ENCODE measurements at places on chromosomes 12 and 14.

GRCh38 chr12:105524961-105525360, 194.5 kb downstream of the C12orf75 start:
- no peak for DNase-seq

DNA sequence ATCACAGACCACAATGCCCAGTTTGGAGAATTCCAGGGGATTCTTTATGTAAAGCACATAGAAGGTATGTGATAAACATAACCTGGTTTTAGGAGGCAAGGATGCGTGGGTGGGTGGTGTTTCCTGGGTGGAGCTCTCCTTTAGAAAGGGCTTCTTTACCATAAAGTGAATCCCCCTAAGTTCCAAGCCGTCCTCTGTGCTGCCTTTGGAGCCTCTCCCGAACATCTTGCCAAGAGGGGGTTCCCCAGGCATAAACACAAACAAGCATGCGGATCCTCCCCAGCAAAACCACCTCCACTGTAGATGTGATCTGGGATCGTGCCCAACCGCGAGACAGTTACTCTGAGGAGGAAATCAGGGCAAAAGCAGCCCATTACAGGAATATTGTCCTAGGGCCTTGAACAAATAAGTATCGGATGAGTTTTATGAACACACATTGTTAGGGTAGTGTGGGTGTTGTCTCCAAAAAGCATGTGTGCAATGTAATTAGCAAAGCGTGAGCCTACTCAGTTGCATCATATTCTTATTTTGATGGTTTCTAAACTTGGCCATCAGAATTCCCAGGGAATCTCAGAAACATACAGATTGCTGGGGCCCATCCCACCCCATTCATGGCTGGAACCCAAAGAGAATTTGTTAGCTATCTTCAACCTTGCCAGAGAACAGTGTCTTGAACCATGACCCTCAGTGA, 48.8 kb upstream of the CORO1C start:
- DNase-seq, result no peak

DNA sequence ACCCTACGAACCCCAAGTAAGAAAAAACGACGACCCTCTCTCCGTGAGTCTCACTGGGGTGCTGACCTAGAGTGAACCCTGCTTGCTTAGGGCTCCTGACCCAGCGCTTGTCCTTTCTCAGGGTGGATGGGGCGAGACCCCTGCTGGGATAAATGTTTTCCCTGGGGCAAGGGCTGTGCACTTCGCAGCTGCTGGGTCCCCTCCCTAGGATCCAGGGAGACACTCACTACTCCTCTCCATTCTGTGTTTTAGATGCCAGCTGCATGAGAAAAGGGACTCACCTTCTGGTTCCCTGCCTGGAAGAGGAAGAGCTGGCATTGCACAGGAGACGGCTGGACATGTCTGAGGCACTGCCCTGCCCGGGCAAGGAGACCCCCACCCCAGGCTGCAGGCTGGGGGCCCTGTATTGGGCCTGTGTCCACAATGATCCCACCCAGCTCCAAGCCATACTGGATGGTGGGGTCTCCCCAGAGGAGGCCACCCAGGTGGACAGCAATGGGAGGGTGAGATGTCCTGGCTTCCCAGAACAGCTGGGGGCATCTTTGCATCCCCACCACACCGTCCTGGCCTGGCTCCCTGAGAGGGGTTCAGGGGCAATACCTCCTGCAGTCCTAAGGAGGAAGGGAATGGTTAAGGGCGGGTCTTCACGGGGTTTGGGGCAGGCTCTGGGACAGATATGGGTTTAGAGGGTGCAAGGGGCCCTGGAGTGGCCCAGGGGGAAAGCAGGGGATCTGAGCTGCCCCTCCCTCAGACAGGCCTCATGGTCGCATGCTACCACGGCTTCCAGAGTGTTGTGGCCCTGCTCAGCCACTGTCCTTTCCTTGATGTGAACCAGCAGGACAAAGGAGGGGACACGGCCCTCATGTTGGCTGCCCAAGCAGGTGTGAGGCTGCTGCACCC, 663 bp downstream of the ANKRD33 start:
- DNase-seq, result no peak

DNA sequence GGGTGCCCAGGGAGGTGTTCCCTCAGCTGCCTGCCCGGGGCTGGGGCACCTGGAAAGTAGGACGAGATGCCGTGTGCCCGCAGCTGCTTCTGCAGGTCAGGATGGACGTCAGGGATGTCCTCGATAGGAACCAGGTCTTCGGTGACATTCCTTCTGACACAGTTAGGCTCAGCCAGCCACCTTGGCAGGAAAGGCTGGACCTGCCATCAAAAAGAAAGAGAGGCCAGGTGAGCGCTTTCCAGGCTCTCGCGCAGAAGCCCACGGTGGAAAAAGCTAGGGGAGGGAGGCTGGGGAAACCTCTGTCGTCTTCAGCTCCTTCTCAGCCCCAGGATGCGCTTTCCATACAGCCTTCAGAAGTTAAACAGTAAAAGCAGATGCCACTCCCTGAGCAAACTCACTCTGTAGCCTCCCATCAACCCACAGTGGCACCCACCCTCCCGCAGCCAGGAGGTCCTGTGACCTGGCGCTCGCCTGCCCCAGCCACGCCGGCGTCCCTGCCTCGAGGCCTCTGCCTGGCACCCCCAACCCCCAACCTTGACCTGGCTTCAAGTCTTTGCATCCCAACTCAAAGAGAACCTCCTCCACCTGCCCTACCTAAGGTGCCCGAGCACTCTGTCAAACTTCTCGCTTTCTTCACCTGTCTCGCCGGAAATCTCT, 1.3 kb downstream of the DDX51 start:
- DNase-seq, result no peak

- no peak for DNase-seq
These were observed 21.4 kb downstream of the WNT5B start for GRCh38 chr12:1650260-1650977.

- DNase-seq, result no peak
These were observed 9.2 kb upstream of the LBHD2 start for GRCh38 chr14:103074729-103075367.

DNA sequence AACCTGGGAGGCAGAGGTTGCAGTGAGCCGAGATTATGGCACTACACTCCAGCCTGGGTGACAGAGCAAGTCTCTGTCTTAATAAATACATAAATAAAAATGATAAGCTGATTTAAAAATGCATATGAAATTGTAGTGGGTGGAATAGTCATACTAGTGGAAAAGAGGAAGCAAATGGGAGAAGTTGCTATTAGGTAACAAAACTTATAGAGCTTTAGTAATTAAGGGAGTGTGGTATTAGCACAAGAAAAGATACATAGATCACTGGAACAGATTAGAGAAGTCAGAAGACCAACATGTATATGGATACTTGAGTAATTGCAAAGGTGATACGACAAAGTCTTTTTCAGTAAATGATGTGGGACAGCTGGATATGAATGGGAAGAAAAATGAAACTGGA, 26.5 kb downstream of the TECPR2 start:
- no peak for DNase-seq

- no peak for DNase-seq
These were observed 115.9 kb downstream of the GPHN start for GRCh38 chr14:66623838-66624237.

DNA sequence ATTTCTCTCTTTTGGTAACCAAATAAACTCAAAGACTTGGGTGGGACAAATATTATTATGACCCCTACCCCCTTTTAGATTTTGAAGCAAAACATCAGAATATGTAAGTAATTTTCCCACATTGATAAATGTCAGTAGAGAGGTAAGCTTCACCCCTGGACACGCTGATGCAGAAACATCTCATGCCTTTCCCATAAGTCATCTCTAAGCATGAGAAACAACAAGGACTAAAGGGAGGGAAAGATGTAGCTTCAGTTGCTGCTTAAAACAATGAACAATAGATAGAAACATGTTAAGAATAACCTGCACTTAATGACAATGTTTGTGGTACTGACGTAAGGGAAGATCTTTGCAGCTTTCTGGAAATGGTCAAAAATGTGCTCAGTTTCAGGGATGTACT, 56.3 kb upstream of the SLC8A3 start:
- no peak for DNase-seq

DNA sequence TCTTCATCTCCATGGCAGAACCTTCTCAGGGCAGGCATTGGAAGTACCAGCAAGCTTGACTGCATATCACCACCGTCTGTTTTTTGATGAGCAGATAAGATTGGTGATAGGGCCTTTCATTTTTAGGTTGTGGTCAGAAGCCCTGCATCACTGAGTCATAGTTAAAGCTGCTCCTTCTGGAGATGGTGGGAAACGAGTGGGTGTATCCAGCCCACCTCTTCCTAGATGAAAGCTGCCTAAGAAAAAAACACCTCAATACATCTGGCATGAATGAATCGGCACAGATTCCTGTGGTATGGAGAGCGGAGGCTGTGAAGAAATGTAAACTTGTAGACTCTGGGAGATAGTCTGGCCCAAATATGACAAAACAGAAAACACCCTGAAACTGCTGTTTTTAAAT, 248.7 kb upstream of the EGLN3 start:
- DNase-seq, result no peak

GRCh38 chr14:72678356-72678755, 215.5 kb downstream of the DPF3 start:
- no peak for DNase-seq

GRCh38 chr12:31507966-31508365, 83.0 kb downstream of the DENND5B start:
- DNase-seq, result no peak

DNA sequence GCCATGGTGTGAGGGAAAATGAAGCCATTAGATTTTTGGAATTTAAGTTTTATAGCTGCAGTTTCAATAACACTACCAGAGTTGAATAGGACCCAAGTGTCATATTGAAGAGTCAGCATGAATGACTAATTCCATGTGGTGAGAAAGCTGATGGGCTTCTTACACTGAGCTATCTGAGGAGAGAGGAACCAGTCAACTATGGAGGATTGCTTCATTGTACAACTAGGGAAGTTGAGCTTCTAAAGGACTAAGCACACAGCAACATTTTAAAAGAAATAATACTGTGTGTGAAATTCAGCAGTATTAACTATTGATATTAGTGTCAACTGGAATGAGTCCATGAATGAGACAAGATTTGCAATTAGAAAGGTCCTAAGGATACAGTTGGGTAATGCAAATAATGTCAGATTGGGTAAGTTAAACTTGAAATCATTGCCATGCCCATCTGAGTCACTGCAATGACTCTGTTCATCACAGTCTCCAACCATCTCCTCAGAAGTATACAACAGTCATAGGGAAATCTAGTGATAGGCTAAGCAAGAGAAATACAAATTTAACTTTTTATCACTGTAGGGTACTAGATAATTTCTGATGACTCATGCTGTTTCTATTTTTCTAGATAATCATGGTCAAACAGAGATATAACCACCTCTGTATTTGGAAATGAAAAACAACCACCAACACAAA, 394.2 kb downstream of the FSCB start:
- no peak for DNase-seq

DNA sequence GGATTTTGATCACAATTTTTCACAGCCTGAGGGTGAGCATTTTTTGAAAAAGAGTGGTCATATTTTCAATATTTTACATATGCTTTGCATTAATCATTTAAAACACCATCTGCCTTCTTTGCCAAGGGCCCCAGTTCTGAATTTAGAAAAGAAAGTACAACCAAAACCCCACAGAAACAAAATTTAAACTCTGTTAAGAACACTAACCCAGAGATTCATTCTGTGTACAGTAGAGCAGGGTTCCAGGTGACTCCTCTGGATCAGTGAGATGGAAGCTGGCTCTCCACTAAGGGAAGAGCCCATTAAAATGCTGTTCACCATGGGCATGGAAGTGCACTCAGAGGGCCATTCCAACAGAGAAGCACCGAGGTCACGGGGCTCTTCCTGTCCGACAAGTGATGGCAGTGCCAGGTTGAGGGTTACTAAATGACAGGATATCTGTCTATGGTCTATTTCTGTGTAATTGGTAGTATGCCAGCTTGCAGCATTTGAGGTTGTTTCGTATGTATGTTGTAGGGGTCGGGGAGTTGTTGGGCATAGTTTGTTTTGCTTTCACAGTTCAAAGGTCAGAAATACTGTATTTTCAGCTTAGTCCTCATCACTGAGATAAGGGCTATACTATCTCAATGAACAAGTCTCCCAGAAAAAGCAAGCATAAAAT, 95.9 kb downstream of the SLC35F4 start:
- no peak for DNase-seq

GRCh38 chr12:119668324-119668841, 450 bp downstream of the PRKAB1 start:
- DNase-seq, result no peak

DNA sequence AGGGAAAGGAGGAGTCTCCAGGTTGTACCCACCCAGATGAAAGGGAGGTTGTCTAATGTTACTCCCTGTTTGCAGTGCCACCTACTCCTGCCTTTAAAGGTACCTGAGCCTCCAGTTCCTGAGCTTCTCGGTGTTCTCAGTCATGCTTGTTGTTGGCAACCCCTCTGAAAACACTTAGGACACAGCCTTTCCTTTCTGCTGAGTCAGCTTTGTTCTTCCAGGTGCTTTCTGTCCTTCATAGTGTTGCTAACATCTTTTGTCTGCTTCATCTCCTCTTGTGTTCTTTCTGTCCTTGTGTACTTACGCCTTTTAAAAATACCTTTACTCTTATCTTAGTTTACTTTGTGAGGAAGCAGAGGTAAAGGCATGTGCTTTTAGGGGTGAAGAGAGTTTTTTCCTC, 97.0 kb upstream of the NEDD1 start:
- no peak for DNase-seq

- DNase-seq, result no peak
These were observed 105.1 kb downstream of the RERG start for GRCh38 chr12:15116086-15116485.

GRCh38 chr14:99401621-99402284, 78.9 kb downstream of the SETD3 start:
- DNase-seq, result no peak

GRCh38 chr14:105348169-105348944, 33.8 kb downstream of the PACS2 start:
- DNase-seq, result no peak

DNA sequence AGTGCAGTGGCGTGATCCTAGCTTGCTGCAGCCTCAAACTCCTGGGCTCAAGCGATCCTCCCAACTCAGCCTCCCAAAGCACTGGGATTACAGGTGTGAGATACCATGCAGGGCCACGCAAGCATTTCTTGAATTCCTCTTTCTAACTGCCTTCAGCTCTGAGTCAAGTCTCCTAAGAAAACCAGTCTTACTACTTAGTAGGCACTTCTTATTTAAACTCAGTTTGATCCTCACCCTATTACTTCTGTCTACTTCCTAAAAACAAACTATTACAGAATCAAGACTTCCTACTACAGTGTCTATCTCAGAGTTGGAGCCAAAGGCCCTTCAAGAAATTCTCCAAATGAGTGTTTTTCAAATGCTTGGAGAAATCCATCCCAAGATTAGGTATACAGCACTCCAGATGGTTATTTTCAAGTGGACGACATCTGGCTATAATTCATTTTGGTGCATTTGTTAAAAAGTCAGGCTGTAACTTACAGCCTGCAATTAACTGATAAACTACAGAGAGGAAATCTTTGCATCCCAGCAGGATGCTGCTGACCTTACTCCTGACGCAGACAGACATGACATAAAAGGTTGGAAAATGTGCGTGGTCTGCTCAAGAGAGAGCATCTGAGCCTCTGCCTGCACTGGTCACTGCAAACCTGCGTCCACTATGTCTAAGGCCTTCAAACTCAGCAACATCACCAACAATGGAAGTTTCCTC, 34.7 kb downstream of the SSH1 start:
- no peak for DNase-seq

- DNase-seq, result no peak
These were observed 1.2 kb downstream of the DYRK2 start for GRCh38 chr12:67649570-67650387.

Data from stimulated activated CD8-positive, alpha-beta memory T cell treated with anti-CD3 and anti-CD28 coated beads, Interleukin-7, amount 100 ng/mL, for 24 hours (primary cell).